ENCODE measurements at places on chromosomes 7 and 10. TPM values are rescaled to one million over a fixed set of nuclear protein-coding genes. Genes with fewer than 3 reads are reported as not detected.

Gene C10orf90
- total RNA-seq: not detected

Gene CYP26C1
- total RNA-seq: under 0.01 TPM

Gene VENTX
- total RNA-seq: not detected

Gene LFNG
- total RNA-seq: 6.2 TPM

Gene EBLN1
- total RNA-seq: not detected

Gene ANKRD61
- 0.21 TPM for total RNA-seq

Gene PRRT4
- 0.21 TPM for total RNA-seq

Gene DPP6
- not detected for total RNA-seq

Gene SEMA3D
- total RNA-seq: not detected

Gene CCDC172
- not detected for total RNA-seq

Gene ADK
- 59.6 TPM for total RNA-seq

Gene PTPN20
- 3.4 TPM for total RNA-seq

Gene CEP55
- 1.0 TPM for total RNA-seq

Gene SLC26A5
- total RNA-seq: not detected

Gene MMRN2
- total RNA-seq: 0.21 TPM

Gene SPDYE16
- total RNA-seq: not detected

Gene RBP3
- total RNA-seq: not detected

Gene CALCR
- not detected for total RNA-seq
